ENCODE measurements at places on chromosomes 16 and 17.
A peak's percentile ranks its signal among the peaks of the same experiment; 100 is the strongest.

DNA sequence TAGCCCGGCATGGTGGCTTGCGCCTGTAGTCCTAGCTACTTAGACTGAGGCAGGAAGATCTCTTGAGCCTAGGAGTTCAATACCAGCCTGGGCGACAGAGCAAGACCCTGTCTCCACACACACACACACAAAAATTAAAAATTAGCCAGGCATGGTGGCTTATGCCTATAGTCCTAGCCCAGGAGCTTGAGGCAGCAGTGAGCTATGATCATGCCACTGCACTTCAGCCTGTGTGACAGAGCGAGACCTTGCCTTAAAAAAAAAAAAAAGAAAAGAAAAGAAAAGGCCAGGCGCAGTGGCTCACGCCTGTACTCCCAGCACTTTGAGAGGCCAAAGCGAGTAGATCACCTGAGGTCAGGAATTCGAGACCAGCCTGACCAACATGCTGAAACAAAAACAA lies 23.9 kb downstream of the C17orf75 start:
- ATAC-seq = no peak

DNA sequence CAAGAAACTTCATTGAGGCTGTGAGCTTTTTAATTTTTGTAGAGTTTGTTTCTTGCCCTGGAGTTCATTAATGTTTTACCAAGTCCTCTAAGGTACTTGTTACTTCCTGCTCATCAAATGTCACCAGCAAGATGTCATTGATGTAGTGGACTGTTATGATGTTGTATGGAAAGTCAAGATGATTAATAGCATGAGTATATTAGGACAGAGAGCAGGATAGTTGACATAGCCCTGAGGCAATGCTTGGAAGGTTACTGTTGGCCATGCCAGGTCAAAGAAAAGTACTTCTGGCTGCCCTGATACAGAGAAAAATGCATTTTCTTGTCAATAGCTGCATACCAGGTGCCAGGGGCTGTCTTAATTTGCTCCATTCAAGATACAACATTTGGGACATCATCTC lies 6.7 kb downstream of the KRTAP1-5 start:
- ATAC-seq = no peak

- ATAC-seq = no peak
Observed at GRCh38 chr16:72467157-72467759, 295.3 kb upstream of the PMFBP1 start.

DNA sequence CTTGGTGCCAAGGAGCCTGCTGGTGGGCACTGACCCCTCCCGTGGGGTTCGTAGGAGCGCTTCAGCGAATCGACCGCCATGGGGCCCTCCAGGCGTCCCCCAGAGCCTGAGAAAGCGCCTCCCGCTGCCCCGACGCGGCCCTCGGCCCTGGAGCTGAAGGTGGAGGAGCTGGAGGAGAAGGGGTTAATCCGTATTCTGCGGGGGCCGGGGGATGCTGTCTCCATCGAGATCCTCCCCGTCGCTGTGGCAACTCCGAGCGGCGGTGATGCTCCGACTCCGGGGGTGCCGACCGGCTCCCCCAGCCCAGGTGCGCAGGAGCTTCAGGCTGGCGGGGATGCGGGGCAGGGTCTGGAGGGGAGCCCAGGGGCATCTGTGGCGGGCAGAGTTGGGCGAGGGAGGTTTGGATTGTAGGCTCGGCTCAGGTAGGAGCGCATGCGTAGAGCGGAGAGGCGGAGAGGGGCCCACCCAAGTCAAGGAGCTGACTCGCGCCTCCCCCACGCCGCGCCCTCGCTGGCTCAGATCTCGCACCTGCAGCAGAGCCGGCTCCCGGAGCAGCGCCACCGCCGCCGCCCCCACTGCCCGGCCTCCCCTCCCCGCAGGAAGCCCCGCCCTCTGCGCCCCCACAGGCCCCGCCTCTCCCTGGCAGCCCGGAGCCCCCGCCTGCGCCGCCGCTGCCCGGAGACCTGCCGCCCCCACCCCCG lies 19.8 kb downstream of the FMNL1 start:
- ATAC-seq = peak; percentile 65

GRCh38 chr17:74271901-74272561 lies 2.0 kb upstream of the DNAI2 start:
- ATAC-seq = no peak

DNA sequence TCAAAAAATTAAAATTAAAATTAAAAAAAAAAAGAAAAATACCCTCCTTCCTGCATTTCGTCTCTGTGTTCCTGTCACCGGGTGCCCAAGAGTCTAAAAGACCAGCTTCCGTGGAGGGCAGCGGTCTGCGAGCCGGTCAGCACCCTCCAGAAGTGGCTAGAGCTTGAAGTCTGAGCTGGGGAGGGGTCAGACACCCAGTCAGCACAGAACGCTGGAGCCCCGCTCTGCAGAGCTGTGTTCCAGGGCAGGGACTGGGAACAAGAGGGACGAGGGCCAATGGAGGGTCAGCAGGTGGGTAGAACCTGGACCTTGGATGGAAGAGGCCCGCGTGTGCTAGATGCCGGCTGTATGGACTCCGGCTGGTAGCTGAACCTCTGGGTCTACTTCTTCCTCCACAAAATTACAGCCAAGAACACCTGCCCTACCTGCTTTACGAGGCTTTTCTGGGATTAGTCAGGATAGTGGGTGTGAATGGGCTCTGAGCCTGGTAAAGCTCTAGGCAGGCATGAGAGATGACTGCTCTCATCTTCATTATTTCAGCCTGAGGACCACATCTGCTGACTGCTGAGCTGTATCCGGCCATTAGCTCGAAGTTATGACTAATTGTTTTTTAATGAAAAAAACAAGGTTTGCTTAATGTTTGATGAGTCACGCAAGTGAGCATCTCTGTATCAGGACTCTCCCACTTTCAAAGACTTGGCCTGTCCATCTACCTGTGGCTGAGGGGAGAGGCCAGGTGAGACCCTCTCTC lies 5.9 kb downstream of the TRPV1 start:
- ATAC-seq = no peak

GRCh38 chr17:82780971-82781893 lies 29.4 kb downstream of the TBCD start:
- ATAC-seq = peak; percentile 35

DNA sequence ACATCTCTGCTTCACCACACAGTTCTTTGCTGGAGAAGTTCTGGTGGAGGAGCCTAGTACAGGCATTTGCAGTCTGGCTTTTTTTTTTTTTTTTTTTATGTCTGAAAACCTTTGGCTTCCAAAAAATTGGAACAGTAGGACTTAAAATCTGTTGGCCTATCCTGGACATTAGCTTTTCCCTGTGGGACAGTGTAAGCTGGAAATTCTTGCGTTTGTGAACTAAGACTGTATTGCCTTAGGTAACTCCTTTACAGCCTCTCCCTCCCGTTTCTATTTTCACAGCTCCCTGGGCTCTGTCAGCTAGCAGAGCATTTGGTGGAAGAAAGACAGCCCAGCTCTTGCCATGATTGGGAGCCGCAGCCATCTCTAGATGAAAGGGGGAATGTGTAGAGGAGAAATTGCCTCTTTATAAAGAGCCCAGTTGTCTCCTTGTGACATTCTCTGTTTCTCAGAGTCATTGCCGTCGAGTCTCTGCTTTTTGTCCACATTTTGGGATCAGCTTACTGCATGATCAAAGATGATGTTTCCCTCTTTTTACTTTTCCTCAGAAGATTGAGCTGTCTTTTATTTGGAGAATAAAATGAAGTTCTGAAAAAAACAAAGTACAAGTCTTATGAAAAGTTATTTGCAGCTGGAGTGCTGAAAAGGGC lies 227.5 kb downstream of the SPECC1 start:
- no peak for ATAC-seq

GRCh38 chr16:12558641-12559040 lies 245.0 kb downstream of the CPPED1 start:
- no peak for ATAC-seq

- peak; percentile 18 for ATAC-seq
Observed at GRCh38 chr16:13999895-14000425, 71.2 kb upstream of the MRTFB start.

DNA sequence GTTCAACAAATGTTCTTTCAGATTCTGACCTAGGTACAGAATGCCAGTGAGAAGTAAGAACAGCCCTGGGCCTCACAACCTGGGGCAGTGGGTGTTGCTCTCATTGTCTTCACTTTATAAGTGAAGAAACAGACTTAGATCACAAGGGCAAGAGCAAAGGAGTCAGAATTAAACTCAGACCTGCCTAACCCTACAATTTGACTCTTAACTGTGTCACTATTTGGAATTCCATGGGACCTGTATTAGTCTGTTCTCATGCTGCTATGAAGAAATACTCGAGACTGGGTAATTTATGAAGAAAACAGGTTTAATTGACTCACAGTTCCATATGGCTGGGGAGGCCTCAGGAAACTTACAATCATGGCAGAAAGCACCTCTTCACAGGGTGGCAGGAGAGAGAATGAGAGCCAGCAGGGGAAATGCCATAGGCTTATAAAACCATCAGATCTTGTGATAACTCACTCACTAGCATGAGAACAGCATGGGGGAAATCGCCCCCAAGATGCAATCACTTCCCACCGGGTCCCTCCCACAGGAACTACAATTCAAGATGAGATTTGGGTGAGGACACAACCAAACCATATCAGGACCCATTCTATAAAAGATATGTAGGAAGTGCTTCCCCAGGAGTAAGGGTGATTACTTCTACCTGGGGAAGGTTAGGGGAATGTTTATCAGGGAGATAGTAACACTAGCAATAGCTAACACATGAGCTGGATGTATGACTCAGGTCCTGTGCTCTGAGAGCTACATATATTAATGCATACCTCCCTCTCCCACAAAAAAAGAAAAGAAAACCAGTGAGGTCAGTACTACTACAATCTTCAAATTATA lies 270.1 kb downstream of the SOX9 start:
- no peak for ATAC-seq

DNA sequence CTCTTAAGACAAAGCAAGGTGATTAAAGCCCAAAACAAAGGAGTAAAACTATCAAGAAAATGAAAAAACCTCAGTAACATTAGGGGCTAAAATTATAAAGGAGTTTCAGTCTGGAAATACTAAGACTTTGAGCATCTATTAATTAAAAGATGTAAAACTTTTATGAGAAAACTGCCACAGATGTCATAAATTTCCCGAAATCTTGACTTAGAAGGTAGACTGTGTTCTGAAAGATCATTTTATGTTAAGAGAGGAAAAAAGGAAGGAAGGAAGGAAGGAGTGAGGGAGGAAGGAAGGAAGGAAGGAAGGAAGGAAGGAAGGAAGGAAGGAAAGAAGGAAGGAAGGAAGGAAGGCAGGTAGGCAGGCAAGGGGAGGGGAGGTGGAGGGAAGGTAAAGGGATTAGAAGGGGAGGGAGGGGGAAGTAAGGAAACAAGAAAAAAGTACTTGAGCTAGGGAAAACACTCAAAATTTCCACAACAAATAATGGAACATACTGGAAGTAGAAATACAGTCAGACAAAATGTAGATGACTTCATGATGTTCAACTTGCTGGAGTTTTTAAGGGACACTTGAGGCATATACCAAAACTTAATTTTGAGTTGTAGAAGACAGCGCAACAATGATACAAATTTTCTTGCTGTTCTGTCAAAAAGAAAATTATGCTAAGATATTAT lies 2.0 kb downstream of the KRTAP4-5 start:
- no peak for ATAC-seq

DNA sequence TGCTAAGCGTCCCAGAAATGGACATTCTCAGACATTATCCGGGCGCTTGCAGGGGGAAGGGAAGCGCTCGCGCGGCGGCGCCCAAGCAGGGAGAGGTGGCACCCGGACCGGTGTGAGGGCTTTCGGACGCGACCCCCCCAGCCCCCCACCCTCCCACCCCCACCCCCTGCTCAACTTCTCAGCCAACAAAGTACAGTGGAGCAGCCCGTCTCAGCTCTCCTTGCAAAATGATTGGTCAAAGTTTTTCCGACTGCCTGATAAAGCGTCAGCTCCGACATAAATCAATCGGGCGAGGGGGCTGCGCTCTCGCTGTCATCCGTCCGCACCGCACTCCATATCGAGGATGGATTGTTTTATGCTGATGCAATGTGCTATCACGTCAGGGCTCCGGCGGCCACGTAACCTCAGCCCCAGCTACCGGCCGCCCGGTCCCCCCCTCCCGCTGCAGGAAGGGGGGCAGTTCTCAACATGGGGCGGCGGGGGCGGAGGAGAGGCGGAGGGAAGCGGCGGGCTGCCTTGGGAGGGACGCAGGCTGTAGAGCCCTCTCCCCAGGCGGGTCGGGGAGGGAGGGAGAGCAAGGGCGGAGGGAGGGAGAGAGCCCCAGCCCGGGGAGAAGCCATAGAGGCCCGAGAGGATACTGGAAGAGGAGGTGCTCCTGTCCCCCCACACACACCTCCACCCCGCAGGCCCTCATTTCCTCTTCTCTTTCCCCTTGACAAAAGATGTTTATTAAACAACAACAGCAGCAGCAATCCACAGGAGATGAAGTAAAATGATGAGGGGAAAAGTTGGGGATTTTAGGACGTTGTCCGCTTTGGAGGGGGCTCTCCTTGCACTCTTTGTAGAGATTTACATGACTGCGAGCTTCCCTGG lies at the start of gene HOXB9:
Gene HOXB9, minus strand, starts transcription at position 114 of the 873 bp plus-strand sequence. Its CDS starts 89 bp downstream, at position 25.
- no peak for ATAC-seq

GRCh38 chr16:30998852-30999761 lies 11.3 kb downstream of the STX1B start:
- no peak for ATAC-seq

All from stimulated activated memory B cell treated with anti-CD40 and anti-IgM and Interleukin-4, amounts not matched to agents 10 μg/mL and 1 μg/mL and 100 μg/mL, for 72 hours (primary cell).